T47D (cell line): ENCODE measurements at places on chromosomes 2 and 18.

DNA sequence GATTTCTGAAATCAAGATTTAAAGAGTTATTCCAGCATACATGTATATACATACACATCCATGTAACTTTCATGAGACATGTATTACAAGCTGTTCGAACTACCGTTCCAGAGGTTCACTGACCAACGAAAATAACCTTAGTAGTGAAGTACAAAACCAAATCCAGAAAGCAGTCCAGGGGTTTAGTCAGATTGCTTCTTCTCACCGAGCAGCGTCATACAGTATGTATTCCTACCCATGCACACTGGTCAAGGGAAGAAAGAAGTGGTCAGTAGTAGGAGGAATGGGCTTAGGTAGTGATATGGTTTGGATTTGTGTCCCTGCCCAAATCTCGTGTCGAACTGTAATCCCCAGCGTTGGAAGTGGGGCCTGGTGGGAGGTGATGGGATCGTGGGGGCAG is 45.3 kb downstream of the E2F6 start:
- DNase-seq = no peak

DNA sequence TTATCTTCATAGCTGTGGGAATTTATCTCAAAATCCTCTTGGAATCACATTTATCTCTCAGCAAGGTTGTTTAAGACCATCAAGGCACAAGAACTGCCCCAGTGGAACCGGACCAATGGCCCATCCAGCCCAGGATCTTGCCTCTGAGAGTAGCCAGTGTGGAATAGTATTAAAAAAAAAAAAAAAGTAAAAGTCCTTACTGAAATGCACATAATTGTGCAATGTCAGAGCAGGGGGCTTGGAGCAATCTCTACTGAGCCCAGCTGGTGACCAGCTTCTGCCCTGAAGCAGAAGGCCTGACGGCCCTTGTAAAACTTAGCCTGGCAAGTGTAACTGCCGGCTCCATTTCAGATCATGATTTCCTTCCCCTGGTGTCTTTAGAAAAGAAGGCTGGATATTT is 355.6 kb upstream of the PIK3C3 start:
- no peak for DNase-seq

DNA sequence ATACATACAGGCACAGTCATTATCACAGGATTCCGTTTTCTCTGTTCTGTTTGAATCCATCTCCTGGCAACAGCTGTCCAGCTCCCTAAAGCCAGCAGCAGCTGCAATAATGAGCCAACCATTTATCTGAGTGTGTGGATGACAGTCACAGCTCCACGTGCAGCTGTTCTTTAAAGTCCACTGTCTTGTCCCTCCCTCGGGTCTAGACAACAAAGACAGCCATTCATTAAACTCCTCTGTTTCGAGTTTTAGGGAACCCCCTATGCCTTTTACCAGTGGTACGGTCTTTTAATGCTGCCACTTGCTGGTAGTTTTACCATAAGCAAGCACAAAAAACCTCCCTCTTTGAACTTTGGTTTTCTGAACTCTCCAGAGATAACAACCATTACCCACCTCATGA is 16.0 kb upstream of the MSGN1 start:
- DNase-seq = no peak

- no peak for DNase-seq
Observed at GRCh38 chr2:7210712-7211111, 293.5 kb downstream of the RNF144A start.

DNA sequence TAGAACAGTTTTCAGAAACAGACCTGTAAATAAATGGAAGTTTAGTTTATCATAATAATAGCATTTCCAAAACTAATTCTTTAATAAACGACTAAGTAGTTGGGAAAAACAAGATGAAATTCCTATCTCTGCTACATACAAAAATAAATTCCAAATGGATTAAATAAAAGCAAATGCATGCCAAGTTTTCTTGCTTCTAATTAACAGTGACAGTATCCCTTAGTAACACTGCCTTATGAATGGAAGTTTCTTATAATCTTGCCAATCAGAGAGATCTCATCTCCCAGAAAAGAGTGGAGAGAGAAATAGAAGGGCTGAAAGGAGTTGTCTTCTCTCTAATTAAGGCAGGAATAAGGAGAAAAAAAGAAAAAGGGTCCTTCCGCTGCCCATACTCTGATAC is 133.9 kb downstream of the GFPT1 start:
- DNase-seq = no peak

- no peak for DNase-seq
Observed at GRCh38 chr2:109331896-109332848, 203.2 kb downstream of the SH3RF3 start.

DNA sequence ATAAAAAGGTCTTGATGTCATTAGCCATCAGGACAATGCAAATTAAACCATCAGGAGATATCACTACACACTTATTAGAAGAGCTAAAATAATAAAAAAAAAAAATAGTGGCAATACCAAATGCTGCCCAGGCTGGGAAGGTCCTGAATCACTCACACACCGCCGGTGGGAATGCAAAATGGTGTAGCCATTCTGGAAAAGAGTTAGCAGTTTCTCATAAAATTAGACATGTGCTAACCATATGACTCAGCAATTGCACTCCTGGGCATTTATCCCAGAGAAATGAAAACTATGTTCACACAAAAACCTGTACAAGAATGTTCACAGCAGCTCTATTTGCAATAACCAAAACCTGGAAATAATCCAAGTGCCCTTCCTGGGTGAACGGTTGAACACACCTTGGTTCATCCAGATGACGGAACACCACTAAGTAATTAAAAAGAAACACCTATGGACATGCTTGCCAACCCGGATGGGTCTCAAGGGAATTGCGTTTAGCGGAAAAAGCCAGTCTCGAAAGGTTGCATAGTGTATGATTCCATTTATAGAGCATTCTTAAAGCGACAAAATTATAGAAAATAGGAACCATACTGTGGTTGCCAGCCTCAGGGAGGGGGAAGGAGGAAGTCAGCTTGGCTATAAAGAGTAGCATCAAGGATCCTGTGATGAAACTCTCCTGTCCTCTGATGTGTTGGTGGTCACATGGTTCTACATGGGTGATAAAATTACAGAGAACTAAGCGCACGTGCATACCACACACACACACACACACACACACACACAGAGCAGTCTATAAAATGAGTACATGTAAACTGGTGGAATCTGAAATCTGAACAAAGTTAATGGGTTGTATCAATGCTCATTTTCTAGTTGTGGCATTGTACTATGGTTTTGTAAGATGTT is 4.6 kb downstream of the MBP start:
- DNase-seq = peak; percentile 69

GRCh38 chr2:56117764-56118163 is 66.0 kb upstream of the CCDC85A start:
- no peak for DNase-seq

DNA sequence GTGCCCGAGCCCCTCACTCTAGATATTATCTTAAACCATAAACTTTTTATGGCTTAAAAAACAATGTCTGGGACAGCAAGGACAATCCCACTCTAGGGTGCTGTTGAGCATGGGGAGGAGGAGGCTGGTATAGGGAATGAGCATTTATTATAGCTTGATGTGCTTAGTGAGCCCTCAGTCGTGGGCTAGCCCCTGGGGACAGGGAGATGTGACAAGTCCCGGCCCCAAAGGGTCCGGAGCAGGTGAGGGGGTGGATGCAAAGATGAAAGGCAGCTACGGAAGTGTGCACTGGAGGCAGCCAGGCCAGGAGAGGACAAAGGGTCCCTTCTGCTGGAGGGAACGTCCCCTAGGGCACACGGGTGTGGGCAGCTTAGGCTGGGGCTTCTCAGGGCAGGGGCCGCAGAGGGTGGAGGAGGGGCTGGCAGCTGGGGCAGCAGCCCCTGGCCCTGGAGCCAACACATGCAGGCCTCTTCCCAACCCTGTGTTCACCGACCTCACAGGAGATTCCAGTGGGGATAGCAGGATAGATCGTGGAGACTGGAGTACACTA is 106.3 kb upstream of the GPC1 start:
- DNase-seq = no peak

GRCh38 chr2:38754506-38754905 is 3.3 kb upstream of the SRSF7 start:
- DNase-seq = no peak

- no peak for DNase-seq
Observed at GRCh38 chr2:55888936-55889335, 34.6 kb downstream of the EFEMP1 start.

DNA sequence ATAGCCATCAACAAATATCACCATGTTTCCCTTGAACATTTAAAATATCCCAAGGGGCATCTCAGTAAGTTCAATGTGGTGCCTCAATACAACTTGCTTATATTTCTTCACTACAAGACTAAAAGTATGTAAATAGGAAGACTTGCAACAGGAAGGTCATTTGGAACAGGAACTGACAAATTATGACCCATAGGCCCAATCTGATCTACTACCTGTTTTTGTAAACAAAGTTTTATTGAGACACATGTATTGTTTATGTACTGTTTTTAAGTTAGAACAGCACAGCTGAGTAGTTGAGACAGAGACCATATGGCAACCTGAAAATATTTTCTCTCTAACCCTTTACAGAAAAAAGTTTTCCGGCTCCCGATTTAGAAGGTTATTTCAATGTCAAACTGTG is 154.8 kb upstream of the TFPI start:
- DNase-seq = no peak

DNA sequence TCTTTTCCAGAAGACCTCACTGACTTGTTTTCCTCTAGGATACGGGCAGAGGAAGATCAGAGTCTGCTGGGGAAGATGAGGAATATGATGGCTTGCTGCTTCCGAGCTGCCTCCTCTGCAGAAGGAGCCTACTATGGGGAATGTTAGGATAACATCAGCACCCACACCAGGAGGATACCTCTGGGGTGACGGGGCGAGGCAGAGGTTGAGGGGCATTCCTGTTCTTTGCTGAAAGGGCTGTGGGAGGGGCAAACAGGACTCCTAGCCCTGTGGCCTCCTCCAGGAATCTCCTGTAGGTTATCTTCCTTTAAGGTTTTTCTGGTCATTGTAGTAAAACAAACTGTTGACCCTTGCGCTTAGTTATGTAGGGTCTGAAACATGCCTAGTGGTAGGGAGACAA is 102.5 kb downstream of the CRIM1 start:
- no peak for DNase-seq

GRCh38 chr2:226233388-226233787 is 566.2 kb downstream of the IRS1 start:
- no peak for DNase-seq

- no peak for DNase-seq
Observed at GRCh38 chr2:239886781-239887180, 138.4 kb downstream of the NDUFA10 start.

DNA sequence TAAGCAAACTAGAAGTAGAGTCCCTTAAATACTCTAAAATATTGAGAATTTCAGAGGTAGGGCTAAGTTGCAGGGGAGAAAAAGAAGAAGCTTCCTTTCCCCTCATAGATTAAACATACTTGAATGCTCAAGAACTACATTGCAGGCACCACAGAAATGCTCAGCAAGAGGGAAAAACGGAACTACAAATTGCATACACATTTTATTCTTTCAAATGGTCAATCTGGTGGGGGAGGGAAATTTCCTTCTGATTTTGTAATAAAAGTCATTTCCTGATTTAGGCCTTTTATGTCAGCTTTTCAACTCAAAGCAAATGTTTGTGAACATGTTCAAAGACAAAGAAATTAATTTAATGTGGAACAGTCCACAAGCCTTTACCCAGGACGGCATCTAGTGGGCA is 33.0 kb downstream of the FARSB start:
- DNase-seq = no peak

GRCh38 chr2:156322686-156323231 is 9.8 kb downstream of the NR4A2 start:
- DNase-seq = no peak

- DNase-seq = no peak
Observed at GRCh38 chr2:138757384-138757783, 22.8 kb downstream of the NXPH2 start.

DNA sequence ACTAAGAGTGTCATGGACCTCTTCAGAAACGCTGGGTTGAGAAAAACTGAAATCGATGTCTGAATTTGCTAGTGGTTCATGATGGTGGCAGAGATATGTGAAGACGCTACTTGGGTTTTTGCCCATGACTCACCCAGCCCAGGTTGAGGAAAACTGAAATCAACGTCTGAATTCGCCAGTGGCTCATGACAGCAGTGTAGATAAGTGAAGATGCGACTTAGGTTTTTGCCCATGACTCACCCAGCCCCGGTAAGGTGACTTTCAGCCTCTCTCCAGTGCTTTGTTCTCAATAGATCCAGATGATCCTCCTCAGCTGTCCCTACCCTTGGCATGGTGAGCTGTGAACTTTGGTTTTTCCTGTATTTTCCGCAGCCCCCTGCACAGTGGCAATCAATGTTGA is 105.3 kb upstream of the SIX3 start:
- DNase-seq = no peak

- no peak for DNase-seq
Observed at GRCh38 chr18:50793641-50794565, 25.9 kb downstream of the MRO start.

- no peak for DNase-seq
Observed at GRCh38 chr2:204015118-204015843, 78.7 kb downstream of the ICOS start.

GRCh38 chr18:50970006-50970405 is 2.2 kb downstream of the ELAC1 start:
- DNase-seq = peak; percentile 42

GRCh38 chr18:24018299-24018886 is 3.8 kb downstream of the TTC39C start:
- DNase-seq = no peak

DNA sequence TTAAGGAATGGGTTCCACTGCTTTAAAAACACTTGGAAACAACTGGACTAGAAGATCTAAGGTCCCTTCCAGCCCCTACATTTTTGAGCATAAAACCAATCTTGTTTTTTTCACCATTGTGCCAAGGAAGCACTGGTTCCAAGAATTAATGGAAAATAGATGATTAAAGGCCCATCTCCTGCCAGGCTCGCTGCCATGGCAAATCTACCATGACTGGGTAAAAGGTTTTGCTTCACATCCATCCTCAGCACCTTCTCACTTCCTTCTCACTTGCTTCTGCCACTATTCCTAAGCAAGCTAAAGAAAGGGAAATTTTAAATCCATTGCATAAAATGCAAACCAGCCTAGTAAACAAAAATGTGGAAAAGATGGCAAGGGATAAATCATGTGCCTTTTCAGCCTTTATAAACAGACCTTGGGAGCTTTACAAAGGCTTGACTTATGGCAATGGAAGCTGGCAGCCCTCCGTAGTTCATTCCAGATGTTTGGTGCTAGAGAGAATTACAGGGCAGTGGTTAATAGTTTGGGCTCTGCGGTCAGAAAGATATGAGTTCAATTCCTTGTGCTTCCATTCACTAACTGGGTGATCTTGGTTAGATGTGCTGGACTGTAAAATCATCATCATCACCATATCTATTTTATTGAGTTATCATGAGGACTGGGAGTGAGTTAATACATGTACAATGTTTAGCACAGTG is 27.0 kb upstream of the ST3GAL5 start:
- DNase-seq = no peak

DNA sequence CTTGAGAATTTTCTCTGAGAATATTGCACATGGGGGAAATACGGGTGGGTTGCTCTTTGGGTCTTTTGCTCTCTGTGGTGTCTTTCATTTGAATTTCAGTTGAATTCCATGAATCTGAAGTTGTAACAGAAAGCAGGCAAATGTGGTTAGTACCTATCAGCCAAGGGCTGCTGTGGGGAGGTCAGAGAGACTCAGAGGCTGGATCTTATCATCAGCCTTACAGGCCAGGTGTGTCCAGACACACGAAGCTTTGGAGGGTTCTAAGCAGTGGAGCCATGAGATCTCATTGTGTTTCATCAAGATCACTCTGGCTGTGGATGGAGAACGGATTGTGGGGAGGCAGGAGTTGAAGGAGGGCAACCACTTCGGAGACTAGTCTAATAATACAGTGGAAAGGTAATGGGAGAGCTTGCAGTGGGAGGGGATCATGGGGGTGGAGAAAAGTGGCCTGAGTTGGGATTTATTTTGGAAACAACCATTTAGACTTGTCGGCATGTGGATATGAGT is 68.1 kb downstream of the GNAL start:
- DNase-seq = no peak
